ENCODE measurements at places on chromosomes 5 and 9. TPM values are rescaled to one million over a fixed set of nuclear protein-coding genes. Genes with fewer than 3 reads are reported as not detected.
A peak's percentile ranks its signal among the peaks of the same experiment; 100 is the strongest.

GRCh38 chr5:73170522-73170921 lies 2.5 kb upstream of the TMEM174 start:
- H3K27ac ChIP-seq = no peak overlapping the region
- peak; percentile 36 for DNase-seq
- no peaks in the 10 kb centered on the region for H3K4me1 ChIP-seq
- H3K27me3 ChIP-seq = peaks cover 3% of the 10 kb centered on the region

The MARCOL gene
- total RNA-seq = not detected

The SLCO4C1 gene
- 1.1 TPM for total RNA-seq

The STPG3 gene
- total RNA-seq = not detected

DNA sequence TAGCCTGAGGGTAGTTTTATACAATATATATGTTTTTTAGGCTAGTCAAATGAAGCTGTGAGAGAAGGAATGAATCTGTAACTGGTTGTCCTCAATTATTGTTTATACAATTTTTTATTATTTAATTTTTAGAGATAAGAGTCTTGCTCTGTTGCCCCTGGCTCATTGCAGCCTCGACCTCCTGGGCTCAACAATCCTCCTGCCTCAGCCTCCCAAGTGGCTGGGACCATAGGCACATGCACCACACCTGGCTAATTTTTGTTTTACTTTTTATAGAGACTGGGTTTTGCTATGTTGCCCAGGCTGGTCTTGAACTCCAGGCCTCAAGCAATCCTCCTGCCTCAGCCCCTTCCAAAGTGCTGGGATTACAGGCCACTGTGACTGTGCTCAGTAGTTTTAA lies 2.7 kb downstream of the MRPL41 start:
- no peak overlapping the region for H3K4me3 ChIP-seq
- peaks cover 20% of the 10 kb centered on the region for H3K4me1 ChIP-seq
- no peaks in the 10 kb centered on the region for H3K27me3 ChIP-seq

The C5orf34 gene
- 4.0 TPM for total RNA-seq

- no peaks in the 10 kb centered on the region for H3K36me3 ChIP-seq
- no peak overlapping the region for H3K4me3 ChIP-seq
- H3K27me3 ChIP-seq = no peaks in the 10 kb centered on the region
- H3K27ac ChIP-seq = no peak overlapping the region
Observed at GRCh38 chr9:23754551-23754950, 71.5 kb downstream of the ELAVL2 start.

- H3K4me1 ChIP-seq = peaks cover 9% of the 10 kb centered on the region
- no peaks in the 10 kb centered on the region for H3K27me3 ChIP-seq
- H3K27ac ChIP-seq = no peak overlapping the region
- no peak overlapping the region for H3K4me3 ChIP-seq
- no peaks in the 10 kb centered on the region for H3K36me3 ChIP-seq
Observed at GRCh38 chr9:22170990-22171670, 162.0 kb upstream of the CDKN2B start.

The CBY3 gene
- not detected for total RNA-seq

The SOHLH1 gene
- not detected for total RNA-seq

- peak overlapping the region; percentile 44 for H3K27ac ChIP-seq
- no peak for DNase-seq
- no peak overlapping the region for H3K4me3 ChIP-seq
- H3K36me3 ChIP-seq = peaks cover 86% of the 10 kb centered on the region
- no peaks in the 10 kb centered on the region for H3K4me1 ChIP-seq
Observed at GRCh38 chr9:131484051-131484445, 18.7 kb upstream of the POMT1 start.

DNA sequence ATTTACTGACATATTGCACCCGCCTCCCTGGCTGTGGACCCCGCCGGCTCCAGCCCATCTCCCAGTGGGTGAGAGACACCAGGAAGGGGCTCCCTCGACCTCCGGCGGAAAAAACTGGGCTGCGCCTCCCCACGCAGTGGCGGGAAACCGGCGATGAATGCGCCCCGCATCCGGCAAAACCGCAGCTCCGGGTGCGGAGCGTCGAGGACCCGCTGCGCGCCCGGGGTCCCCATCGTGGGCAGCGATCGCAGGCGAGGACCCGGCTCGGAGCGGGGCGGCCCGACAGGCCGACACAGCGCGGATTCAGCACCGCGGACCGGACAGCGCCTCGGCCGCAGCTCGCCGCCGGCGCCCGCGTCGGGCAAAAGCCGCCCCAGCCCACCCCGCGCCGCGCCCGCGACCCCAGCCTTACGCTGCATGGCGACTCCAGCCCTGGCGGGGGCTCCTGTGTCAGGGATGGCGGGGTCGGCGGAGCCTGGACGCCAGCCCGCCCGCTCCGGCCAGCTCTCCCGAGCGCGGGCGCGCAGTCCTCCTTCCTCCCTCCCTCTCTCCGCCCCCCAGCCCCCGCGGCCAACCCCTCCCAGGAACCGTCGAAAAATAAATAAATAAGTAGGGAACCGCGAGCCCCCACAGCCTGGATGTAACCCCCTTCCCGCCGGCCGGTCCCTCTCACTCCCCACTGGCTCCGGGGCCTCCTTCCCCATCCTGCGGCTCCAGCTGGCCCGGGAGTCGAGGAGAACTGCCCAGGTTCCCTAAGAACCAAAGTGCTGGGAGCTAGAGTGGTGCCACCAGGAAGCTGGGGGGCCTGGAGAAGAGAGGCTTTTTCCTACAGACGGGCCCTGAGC lies 3.1 kb downstream of the LHX3 start:
- H3K27me3 ChIP-seq = peaks cover 89% of the 10 kb centered on the region
- H3K4me3 ChIP-seq = no peak overlapping the region
- no peak overlapping the region for H3K27ac ChIP-seq
- H3K4me1 ChIP-seq = peaks cover 4% of the 10 kb centered on the region

The THBS4 gene
- total RNA-seq = 10.0 TPM

GRCh38 chr5:16595881-16596580 lies 20.8 kb downstream of the RETREG1 start:
- H3K4me1 ChIP-seq = no peaks in the 10 kb centered on the region
- no peaks in the 10 kb centered on the region for H3K27me3 ChIP-seq
- H3K27ac ChIP-seq = no peak overlapping the region
- H3K36me3 ChIP-seq = no peaks in the 10 kb centered on the region
- no peak for DNase-seq

DNA sequence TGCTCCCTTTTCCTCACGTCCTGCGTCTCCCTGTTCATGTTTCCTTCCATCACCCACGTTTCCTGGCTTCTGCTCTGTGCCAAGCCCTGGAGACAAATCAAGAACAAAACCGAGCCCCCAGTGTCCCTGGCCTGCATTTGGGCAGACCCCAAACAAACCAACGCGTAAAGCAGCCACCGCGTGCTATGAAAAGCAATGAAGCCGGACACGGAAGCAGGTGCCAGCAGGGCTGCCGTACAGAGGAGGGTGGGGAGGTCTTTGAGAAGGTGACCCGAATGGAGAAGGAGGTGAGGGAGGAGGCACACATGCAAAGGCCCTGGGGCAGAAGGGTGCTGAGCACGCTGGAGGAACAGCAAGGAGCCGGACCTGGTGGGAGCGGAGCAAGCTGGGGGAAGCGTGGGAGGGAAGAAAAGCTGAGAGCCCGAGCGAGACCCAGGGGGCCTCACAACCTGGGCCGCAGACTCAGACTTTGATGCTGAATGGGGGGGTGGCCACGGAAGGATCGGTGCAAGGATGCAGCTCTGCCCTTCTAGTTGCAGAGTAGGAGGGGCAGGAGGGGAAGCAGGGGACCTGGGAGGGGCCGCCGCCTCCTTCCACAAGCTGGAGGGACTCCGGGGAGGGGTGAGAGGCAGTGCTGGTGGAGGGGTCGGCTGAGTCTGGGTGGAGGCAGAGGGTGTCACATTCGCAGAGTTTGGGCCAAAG lies 1.4 kb upstream of the QSOX2 start:
- H3K27ac ChIP-seq = no peak overlapping the region
- no peak for DNase-seq
- H3K36me3 ChIP-seq = no peaks in the 10 kb centered on the region
- H3K4me1 ChIP-seq = peaks cover 18% of the 10 kb centered on the region
- no peak overlapping the region for H3K4me3 ChIP-seq

DNA sequence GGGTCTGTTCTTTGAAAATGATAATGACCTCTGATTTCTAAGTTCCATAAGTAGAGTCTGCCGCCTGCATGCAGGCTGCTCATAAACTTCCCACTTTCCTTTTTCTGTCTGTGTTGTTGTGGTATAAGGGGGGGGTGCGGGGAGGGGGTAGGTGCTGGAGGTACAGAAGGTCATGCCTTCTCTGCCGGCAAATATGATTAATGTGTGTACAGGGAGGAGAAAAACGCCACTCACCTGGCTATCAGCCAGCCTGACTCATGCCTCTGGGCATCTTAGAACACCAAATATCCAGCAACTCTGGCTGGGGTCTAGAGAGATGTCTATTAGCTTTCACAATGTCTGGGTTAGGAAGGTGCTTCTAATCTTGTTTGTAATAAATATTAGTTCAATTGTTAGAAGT lies 128.3 kb downstream of the EFNA5 start:
- no peak overlapping the region for H3K4me3 ChIP-seq
- H3K4me1 ChIP-seq = peaks cover 11% of the 10 kb centered on the region
- H3K36me3 ChIP-seq = no peaks in the 10 kb centered on the region
- peak; percentile 44 for DNase-seq
- peak overlapping the region; percentile 45 for H3K27ac ChIP-seq

DNA sequence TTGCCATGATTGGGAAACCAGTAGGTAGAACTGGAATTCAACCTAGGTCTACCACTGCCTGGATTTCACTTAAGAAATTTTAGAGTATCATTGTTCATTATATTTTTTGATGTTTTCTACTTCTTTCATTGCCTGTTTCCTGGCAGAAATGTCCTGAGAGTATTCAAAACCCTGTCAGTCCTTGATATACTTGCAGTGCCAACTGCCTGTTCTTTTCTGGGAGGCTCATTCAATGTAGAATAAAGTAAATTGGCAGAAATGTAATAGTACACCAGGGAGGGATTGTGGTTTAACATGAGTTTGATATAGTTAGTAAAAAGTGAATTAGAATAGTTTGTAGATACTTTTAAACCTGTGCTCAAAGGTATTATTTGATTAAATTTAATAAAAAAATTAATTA lies 286.3 kb downstream of the FBXL7 start:
- no peak for DNase-seq
- no peak overlapping the region for H3K27ac ChIP-seq
- no peaks in the 10 kb centered on the region for H3K4me1 ChIP-seq
- H3K4me3 ChIP-seq = no peak overlapping the region
- H3K27me3 ChIP-seq = no peaks in the 10 kb centered on the region

DNA sequence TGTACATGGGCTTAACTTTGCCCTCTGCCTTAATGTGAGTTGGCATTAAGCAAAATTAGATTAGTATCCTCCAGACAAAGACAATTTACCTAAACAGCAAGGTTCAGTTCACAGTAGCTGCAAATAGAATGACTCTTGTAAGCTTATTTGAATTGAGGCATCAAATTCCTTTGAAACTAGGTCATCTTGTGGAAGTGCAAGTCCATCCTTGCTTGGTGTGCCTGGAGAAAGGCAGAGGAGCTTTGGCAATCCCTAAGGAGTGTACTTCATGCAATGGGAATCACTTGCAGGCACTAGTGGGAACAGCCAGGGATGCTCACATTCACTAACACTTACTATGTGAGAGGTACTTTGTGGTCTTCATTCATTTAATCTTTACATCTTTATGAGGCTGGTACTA lies 118.3 kb downstream of the DRD1 start:
- H3K4me3 ChIP-seq = no peak overlapping the region
- no peaks in the 10 kb centered on the region for H3K4me1 ChIP-seq
- DNase-seq = no peak

The SPAAR gene
- not detected for total RNA-seq

DNA sequence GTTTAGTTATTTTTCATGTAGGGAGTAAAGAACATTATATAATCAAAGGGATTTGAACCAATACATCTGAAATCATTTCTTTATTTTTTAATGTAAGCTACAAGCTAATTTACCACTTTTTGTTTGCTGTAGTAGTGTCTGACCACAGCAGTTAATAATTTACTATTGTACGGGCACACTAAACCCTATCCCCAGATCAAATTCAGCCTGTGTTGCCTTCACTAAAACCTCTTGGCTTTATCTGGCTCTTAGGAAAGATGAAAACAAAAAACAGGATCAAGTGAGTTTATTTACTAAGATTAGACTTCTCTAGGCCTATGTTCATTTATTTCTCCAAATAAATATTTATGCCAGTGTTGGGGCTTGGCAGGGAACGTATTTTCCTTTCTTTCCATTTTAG lies 384.1 kb downstream of the EBF1 start:
- H3K4me1 ChIP-seq = no peaks in the 10 kb centered on the region
- no peak overlapping the region for H3K4me3 ChIP-seq
- H3K27me3 ChIP-seq = no peaks in the 10 kb centered on the region

The CNTNAP3B gene
- 5.6 TPM for total RNA-seq

GRCh38 chr5:167880420-167880819 lies 411.0 kb upstream of the WWC1 start:
- no peak overlapping the region for H3K27ac ChIP-seq
- H3K4me3 ChIP-seq = no peak overlapping the region
- no peaks in the 10 kb centered on the region for H3K27me3 ChIP-seq
- no peaks in the 10 kb centered on the region for H3K36me3 ChIP-seq
- no peak for DNase-seq

The TLE1 gene
- 51.5 TPM for total RNA-seq

The TRIM7 gene
- 16.7 TPM for total RNA-seq

GRCh38 chr5:168460606-168461005 lies 25.7 kb upstream of the RARS1 start:
- no peaks in the 10 kb centered on the region for H3K4me1 ChIP-seq
- no peaks in the 10 kb centered on the region for H3K27me3 ChIP-seq
- no peak for DNase-seq

DNA sequence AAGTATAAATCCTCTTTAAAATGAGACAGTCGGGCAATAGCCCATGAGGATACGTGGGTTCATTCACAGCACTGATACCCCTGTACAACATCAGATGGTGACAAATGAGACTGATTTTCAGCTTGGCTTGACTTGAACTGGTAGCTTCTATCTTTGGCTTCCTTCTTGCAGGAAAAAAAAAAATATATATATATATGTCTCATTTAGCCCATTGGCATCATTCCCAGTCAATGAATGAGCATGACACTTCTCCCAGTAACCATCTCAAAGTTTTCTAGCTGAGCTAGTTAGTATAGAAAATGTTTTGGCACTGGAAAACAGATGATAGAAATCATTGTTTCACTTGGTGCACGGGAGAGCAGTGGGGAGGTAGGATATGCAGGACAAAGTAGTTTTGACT lies 222.5 kb upstream of the TAS2R1 start:
- no peaks in the 10 kb centered on the region for H3K36me3 ChIP-seq
- no peak overlapping the region for H3K27ac ChIP-seq
- no peak overlapping the region for H3K4me3 ChIP-seq
- H3K27me3 ChIP-seq = no peaks in the 10 kb centered on the region
- no peaks in the 10 kb centered on the region for H3K4me1 ChIP-seq
- DNase-seq = no peak

- no peak overlapping the region for H3K4me3 ChIP-seq
- H3K27me3 ChIP-seq = no peaks in the 10 kb centered on the region
- H3K36me3 ChIP-seq = no peaks in the 10 kb centered on the region
- no peak overlapping the region for H3K27ac ChIP-seq
- no peak for DNase-seq
Observed at GRCh38 chr9:90925581-90926257, 124.1 kb downstream of the SYK start.

The TICAM2 gene
- not detected for total RNA-seq

The NUTM2F gene
- not detected for total RNA-seq

- no peak for DNase-seq
- no peaks in the 10 kb centered on the region for H3K27me3 ChIP-seq
- H3K36me3 ChIP-seq = no peaks in the 10 kb centered on the region
- no peak overlapping the region for H3K27ac ChIP-seq
Observed at GRCh38 chr5:129174480-129174879, 79.9 kb downstream of the ISOC1 start.

- H3K36me3 ChIP-seq = no peaks in the 10 kb centered on the region
- H3K4me1 ChIP-seq = no peaks in the 10 kb centered on the region
- no peak for DNase-seq
- H3K27me3 ChIP-seq = no peaks in the 10 kb centered on the region
- no peak overlapping the region for H3K27ac ChIP-seq
Observed at GRCh38 chr5:121497176-121497575, 354.5 kb upstream of the FTMT start.
